Stromal cell of bone marrow (primary cell): ENCODE measurements at places on chromosomes 12 and 14.

DNA sequence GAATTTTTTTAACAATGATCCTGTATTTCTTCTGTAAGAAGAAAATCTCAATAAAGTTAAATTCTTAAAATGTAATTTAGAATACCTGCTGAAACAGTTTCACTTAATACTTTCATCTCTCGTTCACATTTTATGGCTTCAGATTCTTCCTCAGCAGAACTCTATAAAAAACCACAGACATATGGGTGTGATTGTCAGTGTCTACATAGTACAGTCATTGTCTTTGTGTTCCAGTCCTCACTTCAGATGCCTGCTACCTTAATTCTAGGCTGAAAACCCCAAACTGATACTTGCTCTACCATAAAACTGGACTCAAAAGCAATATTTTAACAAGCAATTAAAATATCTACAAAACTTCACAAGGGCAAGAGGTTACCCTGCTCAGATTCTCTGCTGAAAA lies 71.8 kb downstream of the DNAI7 start:
- DNase-seq, result no peak

GRCh38 chr12:67506739-67507138 lies 141.8 kb upstream of the DYRK2 start:
- no peak for DNase-seq

GRCh38 chr12:125331342-125332052 lies 266.3 kb downstream of the AACS start:
- no peak for DNase-seq

DNA sequence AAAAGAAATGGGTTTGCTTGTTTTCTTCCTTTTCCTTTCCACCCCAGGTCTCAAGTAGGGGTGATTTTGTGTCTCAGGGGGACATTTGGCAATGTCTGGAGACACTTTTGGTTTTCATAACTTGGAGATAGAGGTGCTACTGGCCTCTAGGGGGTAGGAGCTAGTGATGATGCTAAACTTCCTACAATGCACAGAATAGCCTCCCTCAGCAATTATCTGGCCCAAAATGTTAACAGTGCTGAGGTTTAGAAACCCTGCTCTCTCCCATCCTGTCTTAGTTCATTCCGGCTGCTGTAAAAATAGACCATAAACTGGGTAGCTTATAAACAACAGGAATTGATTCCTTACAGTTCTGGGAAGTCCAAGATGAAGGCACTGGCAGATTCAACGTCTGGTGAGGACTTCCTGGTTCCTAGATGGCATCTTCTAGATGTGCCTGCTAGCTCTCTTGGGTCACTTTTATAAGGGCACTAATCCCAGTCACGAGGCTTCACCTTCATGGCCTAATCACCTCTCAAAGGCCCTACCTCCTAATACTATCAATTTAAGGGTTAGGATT lies 7.4 kb upstream of the GAS2L3 start:
- no peak for DNase-seq

DNA sequence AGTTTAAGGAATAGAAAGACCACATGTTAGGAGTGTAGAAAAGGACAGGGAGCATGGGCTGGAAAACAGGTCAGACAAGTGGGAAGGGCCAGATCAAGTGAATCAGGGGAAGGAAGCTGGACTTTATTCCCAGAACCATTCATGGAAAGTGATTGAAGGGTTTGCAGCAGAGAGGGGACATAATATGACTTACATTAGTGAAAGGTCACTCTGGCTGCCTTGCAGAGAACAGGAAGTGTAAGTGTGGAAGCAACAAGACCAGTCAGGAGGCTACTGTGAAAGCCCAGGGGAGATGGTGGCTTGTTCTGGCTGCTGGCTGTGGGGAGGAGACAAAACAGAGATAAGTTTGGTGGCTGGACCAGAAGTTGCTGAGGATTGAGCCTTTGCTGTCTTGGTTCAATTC lies 69.1 kb downstream of the VCPKMT start:
- no peak for DNase-seq

GRCh38 chr12:11981121-11981733 lies 89.5 kb upstream of the BCL2L14 start:
- DNase-seq, result peak; percentile 45

- DNase-seq, result no peak
Observed at GRCh38 chr12:18750085-18750484, 12.2 kb downstream of the CAPZA3 start.

GRCh38 chr12:78864403-78864869 lies at the start of gene SYT1:
Gene SYT1, plus strand, starts transcription at chr12:78864774.
- no peak for DNase-seq

- DNase-seq, result no peak
Observed at GRCh38 chr12:123091230-123092150, 59.4 kb downstream of the PITPNM2 start.

DNA sequence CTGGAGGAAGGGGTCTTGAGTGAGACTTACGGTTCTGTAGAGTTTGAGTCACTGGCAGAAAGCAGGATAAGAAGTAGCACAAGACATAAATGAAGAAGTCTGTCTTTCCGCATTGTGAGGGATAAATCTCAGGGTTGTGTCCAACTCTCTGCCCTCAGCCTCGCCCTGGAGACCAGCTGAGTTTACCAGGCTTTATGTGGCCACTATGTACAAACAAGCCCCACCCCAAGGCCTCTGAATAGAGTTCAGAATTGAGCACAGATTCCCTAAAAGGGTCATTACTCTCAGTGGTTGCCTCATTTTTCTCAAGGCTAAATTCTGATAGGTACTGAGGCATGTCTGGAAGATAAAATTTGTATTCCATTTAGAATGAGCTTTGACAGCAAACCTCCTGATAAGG lies at the start of gene PZP:
TSS of gene PZP (minus strand) at position 167 of the 400 bp plus-strand sequence. CDS start at position 113, 54 bp downstream.
- no peak for DNase-seq

- DNase-seq, result no peak
Observed at GRCh38 chr12:14828892-14829291, 14.4 kb downstream of the ART4 start.

DNA sequence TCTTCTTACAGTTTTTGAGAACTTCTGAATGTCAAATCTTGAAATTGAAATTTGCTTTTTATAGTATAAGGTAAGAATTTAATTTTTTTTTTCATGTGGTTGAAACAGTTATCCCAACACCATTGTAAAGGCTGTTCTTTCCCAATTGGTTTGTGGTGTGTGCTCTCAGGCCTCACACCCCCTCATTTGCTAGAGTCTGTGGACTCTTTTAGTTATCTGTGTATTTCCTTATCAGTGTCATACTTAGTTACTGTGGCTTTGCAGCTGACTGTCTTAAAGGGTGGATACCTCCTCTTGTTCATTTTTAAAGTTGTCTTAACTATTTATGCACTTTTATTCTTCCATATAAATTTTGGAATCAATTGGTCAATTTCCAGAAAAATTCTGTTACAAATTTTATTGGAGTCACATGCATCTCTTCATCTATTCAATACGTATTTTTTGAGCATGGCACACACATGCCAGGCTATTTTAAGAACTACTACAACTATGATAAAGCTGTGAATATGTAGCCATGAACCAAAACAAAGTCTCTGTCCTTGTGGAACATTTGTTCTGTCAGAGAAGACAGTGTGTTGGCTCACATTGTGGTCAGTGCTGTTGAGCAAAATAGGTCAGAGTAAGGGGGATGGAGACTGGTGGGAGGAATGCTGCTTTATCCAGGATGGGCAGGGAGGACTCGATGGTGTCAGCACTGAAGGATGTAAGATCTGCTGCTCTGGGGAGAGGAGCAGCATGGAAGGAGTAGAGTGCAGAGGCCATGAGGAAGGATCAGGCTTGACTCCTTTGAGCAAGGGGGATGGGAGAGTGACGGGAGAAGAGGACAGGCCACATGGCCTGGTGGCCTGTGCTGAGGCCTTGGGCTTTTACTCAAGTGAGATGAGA lies 24.1 kb downstream of the FGF23 start:
- no peak for DNase-seq

- DNase-seq, result no peak
Observed at GRCh38 chr12:12660201-12660600, 35.8 kb downstream of the GPR19 start.

DNA sequence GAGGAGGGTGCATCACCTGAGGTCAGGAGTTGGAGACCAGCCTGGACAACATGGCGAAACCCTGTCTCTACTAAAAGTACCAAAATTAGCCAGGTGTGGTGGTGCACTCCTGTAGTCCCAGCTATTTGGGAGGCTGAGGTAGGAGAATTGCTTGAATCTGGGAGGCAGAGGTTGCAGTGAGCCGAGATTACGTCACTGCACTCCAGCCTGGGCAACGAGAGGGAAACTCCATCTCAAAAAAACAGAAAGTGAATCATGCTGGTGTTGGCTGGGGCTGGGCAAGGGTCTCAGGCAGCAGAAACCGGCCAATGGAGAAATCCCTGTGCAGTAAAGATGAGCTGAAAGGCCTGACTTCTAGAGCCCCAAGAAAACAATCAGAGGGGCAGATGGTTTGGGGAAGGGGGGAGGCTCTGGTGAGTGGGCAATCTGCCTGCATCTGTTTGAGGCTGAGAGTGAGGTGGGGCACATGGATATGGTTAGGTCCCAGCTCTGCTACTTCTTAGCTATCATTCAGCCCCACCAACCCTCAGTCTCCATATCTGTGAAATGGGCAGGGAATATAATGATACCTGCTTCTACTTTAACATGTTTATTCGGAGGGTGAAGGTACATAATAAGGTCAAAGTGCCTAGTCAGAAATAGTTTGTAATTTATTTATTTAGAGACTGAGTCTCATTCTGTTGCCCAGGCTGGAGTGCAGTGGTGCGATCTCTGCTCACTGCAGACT lies 21.3 kb upstream of the COX6A1 start:
- DNase-seq, result no peak

GRCh38 chr14:43361751-43362150 lies 1145.3 kb downstream of the FSCB start:
- DNase-seq, result no peak

DNA sequence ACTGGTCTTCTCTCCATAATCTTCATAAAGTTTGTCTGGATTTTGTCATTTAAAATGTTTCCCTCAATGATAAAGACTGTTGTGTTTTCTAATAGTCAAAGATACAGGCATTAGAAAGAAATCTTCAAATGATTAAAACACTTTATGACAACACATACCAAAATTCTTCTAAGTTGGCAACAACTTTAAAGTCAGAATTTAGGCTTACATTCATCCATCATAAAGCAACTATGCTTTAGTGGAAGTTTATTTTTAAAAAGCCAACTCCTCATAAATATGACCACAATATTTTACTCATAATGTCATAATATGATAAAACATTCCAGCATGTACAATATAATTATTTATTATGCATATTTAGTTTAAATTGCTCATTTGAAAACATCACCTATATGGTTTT lies 17.2 kb upstream of the CCER1 start:
- no peak for DNase-seq

DNA sequence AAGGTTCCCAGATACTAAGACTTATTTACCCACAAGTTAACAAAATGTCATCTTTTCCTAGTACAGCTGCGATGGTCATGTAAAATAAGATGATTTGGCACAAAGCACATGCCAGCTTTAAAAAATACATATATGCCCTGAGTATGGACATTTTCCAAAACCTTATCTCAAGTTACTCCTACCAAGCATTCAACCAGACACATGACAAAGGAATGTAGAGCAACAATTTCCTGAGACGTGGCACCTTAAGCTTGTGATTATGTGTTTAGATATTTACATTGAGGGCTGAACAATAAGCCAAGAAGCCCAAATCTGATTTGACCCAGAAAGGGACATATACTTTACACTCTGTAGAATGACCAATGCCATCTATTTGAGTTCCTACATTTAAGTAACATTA lies 24.5 kb upstream of the OVCH1 start:
- DNase-seq, result no peak

DNA sequence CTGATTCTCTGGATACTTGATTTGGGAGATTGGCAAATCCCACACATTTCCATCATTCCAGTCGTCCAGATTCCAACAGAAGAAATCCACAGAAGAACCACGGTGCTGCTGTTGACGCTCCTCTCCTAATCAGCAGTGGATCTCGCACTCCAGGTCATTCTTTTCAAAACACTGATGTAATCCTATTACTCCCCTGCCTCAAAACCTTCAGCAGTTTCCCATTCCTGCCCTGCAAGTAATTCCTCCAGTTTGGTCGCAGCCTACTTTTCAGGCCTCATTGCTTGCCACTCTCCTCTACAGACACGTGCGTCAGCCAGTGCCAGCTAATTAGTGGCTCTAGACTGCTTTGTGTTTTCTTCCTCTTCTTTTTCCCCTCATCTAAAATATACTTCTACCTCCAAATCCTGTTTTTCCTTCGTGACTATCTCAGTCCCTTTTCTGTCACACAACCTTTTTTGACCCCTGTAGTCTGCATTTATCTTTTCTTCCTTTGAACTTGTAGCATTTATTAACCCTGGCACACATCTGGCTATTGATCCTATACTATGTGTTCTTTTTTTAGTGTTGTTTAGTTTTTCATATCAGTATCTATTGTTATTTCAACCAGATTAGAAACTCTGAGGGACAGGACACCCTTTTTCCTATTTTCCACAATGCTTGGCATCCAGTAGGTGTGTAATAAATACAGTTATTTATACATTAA lies 36.8 kb downstream of the PRORP start:
- no peak for DNase-seq
